ENCODE measurements at places on chromosomes 2 and 18. TPM values are rescaled to one million over a fixed set of nuclear protein-coding genes. Genes with fewer than 3 reads are reported as not detected.

Gene FAM110C
- total RNA-seq = 0.90 TPM

Gene SERPINB11
- total RNA-seq = not detected

Gene ZBTB7C
- not detected for total RNA-seq

Gene CRYGC
- not detected for total RNA-seq

Gene ABCG8
- not detected for total RNA-seq

Gene ALMS1
- total RNA-seq = 29.0 TPM

Gene GCG
- total RNA-seq = not detected

Gene CCT7
- 417 TPM for total RNA-seq

Gene CRYBA2
- not detected for total RNA-seq

Gene SERPINB7
- not detected for total RNA-seq

Gene TUBA4B
- total RNA-seq = not detected

Gene EML6
- 1.1 TPM for total RNA-seq

Gene EGR4
- not detected for total RNA-seq

Gene RAX
- total RNA-seq = not detected

Gene RDH14
- 14.7 TPM for total RNA-seq

Gene ACVR1C
- total RNA-seq = 1.8 TPM

Gene ABCB11
- total RNA-seq = not detected

Gene SIX3
- total RNA-seq = not detected

Gene TNP1
- total RNA-seq = not detected

Gene RFTN2
- total RNA-seq = not detected

Gene SERPINB4
- not detected for total RNA-seq

Gene TXNDC2
- total RNA-seq = not detected

Measured in natural killer cell treated with Interleukin-12 subunit alpha and Interleukin-12 subunit beta and Interleukin-15 and Interleukin-18, amount 100 ng/mL, for 72 hours (primary cell).